ENCODE measurements at places on chromosomes 1 and 21.
A peak's percentile ranks its signal among the peaks of the same experiment; 100 is the strongest.

DNA sequence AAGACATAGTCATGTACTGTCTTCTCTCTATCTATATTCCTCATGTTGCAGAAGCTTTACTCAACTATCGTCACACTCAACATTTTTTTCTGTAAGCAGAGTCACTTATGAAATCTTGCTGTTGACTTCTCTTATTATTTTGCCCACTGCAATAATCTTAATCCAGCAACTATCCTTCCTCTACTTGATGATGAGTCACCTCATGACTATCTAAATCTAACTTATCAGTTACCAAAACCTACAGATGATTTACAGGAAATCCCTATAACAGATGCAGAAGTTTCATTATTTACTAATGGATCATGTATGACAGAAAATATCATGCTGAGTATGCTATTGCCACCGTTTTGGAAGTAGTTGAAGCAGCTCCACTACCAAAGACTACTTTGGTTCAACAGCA lies 378.9 kb downstream of the DUSP10 start:
- no peak for DNase-seq

DNA sequence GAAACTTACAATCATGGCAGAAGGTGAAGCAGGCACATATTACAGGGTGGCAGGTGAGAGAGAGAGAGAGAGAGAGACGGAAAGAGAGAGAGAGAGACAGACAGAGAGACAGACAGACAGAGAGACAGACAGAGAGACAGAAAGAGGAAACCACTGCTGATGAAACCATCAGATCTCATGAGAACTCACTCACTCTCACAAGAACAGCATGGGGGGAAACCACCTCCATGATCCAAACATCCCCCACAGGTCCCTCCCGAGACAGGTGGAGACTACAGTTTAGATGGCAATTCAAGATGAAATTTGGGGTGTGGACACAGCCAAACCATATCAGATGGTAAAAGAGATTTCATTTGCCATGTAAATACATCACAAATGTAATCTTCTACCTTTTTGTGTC lies 708.1 kb downstream of the MRPL39 start:
- no peak for DNase-seq

GRCh38 chr1:190168116-190168892 lies 309.4 kb downstream of the BRINP3 start:
- DNase-seq, result no peak

- DNase-seq, result no peak
These were observed 14.4 kb downstream of the URB2 start for GRCh38 chr1:229640455-229640854.

- DNase-seq, result no peak
These were observed 144.0 kb upstream of the CD34 start for GRCh38 chr1:208054911-208055379.

- DNase-seq, result peak; percentile 83
These were observed 186.3 kb downstream of the NFIA start for GRCh38 chr1:61268546-61269240.

GRCh38 chr1:198657550-198658064 lies 18.8 kb downstream of the PTPRC start:
- DNase-seq, result no peak

DNA sequence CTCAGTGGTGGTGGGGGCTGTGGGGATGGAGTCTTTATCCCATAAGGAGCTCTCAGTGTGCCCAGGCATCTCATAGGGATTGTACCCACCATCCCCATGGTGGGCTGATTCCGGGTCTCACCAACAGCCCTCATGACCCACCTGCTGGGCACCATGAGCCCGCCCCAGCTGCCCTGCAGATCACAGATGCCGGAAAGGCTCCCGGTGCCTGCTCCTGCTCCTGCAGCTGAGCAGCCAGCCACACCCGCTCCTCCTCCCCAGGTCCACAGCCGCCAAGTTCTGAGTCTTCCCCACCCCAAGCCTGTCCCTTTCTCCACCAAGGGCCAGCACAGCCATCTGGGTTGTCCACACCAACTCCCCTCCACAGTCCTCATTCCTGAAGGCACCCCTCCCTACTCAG lies 15.5 kb upstream of the TSPEAR start:
- DNase-seq, result no peak

DNA sequence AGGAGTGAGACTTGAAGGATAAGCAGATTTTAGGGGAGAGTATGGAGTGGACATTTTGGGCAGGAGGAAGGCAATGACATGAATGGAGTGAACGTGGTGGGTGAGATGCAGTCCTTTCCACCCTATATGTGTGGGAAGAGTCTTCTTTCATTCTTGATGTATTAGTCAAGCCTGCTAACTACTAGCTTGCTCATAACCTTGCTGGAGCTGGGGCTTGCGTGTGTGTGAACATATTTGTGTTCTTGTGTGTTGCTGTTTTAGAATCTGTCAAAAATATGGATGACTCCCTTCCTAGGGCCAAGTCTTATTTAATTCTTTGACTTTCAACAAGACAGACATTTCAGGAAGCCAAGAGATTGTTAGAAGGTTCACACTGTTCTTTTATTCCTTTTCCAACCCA lies 132.7 kb downstream of the UCK2 start:
- DNase-seq, result no peak

- DNase-seq, result no peak
These were observed 30.5 kb upstream of the ZBTB8A start for GRCh38 chr1:32508761-32509160.

- DNase-seq, result no peak
These were observed 87.5 kb upstream of the WDR26 start for GRCh38 chr1:224521904-224522734.
